ENCODE measurements at places on chromosomes 11 and 22. TPM values are rescaled to one million over a fixed set of nuclear protein-coding genes. Genes with fewer than 3 reads are reported as not detected.

The CASP5 gene
- not detected for total RNA-seq

The MOGAT2 gene
- not detected for total RNA-seq

The PHLDB1 gene
- 8.8 TPM for total RNA-seq

The SLC15A3 gene
- not detected for total RNA-seq

The OR52E8 gene
- total RNA-seq: not detected

The UBQLNL gene
- total RNA-seq: not detected

The LINC01488 gene
- not detected for total RNA-seq

The MYBPC3 gene
- not detected for total RNA-seq

The IGSF9B gene
- 1.6 TPM for total RNA-seq

The MAPK8IP1 gene
- 5.3 TPM for total RNA-seq

The BDNF gene
- 8.8 TPM for total RNA-seq

The TMPRSS5 gene
- total RNA-seq: 0.13 TPM

The DAGLA gene
- total RNA-seq: 6.2 TPM

The MACROD1 gene
- total RNA-seq: 13.6 TPM

The RAG2 gene
- not detected for total RNA-seq

The OR5AR1 gene
- total RNA-seq: not detected

The OR2AT4 gene
- total RNA-seq: not detected

The UPK2 gene
- total RNA-seq: 0.39 TPM

The ART5 gene
- total RNA-seq: 0.43 TPM

The GUCY1A2 gene
- total RNA-seq: 0.08 TPM

The HTR3B gene
- not detected for total RNA-seq

The PRAME gene
- total RNA-seq: 99.0 TPM

The MTFP1 gene
- total RNA-seq: 69.2 TPM

All from A549 treated with Mapracorat at 1 μM for 4 hours (cell line).